ENCODE measurements at places on chromosomes 1 and 21.
A peak's percentile ranks its signal among the peaks of the same experiment; 100 is the strongest.

- no peak for DNase-seq
These were observed 177.0 kb downstream of the SIPA1L2 start for GRCh38 chr1:232452736-232453440.

DNA sequence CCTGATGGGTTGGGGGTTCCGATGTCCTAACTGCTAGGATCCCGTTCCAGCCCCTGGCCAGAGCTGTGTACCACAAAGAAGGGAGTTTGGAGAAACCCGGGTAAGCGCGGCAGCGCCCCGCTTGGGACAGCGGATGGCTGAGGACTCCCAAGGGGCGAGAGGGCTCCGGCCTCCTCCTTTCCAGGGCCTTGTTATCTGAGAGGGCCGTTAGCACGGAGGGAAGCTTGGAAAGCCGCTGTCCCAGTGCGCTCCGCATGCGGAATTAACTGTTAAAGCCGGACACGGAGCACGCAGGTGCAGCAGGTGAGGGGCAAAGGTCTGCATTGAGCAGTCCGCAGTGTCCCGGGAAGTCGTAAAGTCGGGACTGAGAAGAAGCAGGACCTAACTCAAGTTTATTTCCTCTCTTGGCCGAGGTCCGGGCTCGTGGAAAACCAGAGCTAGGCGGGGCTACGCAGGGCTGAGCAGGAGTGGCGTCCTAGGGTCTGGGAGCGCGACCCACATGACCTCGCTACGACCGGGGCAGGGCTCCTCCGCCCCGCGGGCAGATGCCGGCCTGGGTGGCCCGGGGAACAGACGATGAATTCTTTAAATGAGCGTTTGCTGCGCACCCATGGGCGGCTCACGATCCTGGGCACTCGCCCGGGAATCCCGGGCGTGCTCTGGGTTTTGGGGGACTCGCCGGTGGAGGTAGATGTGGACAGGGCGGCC is 4.5 kb downstream of the LHX4 start:
- DNase-seq: no peak

- DNase-seq: peak; percentile 55
These were observed 44.8 kb upstream of the TADA1 start for GRCh38 chr1:166920561-166921475.

DNA sequence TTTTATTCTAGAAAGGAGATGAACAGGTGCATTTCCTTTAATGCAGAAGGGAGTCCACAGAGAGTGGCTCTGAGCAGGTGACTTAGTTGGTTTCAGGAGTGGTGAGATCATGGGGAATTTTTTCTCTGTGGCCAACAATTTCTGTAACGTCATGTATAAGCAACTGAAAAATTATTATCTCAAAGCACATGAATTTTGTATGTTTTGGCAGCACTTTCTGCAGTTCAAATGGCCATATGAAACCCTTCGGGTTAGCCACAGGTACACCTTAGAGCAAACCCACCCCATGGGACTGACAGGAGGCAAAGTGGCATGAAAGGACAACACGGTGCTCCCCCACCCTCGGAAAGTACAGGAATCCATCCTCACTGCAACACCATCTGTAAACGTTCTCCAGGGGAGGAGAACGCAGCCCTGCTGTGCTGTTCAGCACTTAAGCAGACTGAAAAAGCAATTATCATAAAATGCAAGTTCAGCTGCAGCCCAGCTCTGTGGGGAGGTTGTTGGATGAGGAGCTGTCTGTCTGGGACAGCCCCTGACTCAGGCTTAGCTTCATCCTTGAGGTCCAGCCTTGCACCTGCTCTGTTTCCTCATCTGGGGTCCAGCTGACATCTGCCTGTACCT is 55.8 kb upstream of the CLDN14 start:
- DNase-seq: no peak

GRCh38 chr1:30762930-30763650 is 5.5 kb upstream of the LAPTM5 start:
- DNase-seq: peak; percentile 78

- DNase-seq: no peak
These were observed 48.5 kb downstream of the EVI5 start for GRCh38 chr1:92736395-92736794.

Measured in suppressor macrophage (primary cell).